Occipital lobe (tissue), 3 donors: ENCODE measurements at places on chromosomes 3 and 15. TPM values are rescaled to one million over a fixed set of nuclear protein-coding genes. Genes with fewer than 3 reads are reported as not detected.
A peak's percentile ranks its signal among the peaks of the same experiment; 100 is the strongest.

Gene PSTPIP1
- total RNA-seq, result 0.62 TPM

DNA sequence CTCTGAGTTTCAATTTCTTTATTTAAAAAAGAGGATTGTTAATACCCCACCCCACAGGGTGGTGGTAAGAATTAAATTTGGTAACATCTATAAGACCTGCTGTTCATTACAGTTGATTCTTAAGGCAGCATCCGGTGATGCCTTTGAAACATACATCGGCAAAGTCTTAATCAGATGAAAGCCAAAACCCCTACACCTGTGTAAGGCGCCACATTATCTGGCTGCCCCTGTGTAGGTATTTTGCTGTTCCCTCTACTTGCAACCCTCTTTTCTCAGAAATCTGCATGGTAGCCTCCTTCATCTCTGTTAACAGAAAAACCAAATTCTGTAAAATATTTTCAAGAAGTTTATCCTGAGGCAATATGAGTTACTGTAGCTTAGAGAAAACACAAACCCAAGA lies 90.0 kb downstream of the ST6GAL1 start:
- DNase-seq, result no peak

DNA sequence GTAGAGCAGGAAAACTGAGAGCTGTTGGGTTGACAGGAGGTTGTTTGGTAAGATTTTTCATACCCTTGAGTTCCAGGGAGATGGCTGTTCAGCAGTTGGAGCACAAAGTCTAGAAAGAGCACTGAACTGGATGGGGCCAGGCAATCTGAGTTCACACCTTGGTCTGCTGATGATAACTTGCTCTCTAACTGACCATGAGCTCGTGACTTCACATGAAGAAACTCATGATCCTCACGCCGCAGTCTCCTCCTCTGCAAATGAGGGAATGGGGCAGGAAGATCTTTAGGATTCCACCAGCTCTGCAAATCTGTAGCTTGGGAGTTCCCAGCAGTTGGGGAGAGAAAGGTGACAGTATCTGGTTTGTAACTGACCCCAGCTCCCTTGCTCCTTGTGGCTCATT lies 33.7 kb downstream of the CORO2B start:
- no peak for DNase-seq

Gene MAGI1
- total RNA-seq, result 49.4 TPM

DNA sequence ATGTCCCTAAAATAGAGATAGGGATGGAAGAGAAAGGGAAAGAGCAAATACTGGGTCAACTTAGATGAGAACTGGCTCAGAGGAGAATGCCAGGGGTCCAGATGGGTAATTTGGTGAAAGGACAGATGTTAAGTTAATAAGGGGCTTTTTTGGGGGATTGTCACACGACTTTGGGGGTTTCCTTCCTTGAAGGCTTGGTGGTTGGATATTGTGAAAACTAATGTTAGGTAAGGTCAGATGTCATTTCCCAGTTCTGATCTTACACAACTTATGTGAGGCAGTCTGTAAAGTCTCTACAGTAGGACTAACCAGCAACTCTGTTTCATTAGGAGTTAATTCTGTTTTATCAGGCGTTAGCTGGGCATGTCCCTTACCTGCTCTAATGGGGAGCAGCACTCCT lies 231.1 kb downstream of the NR2F2 start:
- DNase-seq, result no peak

Gene C2CD4A
- total RNA-seq, result 0.16 TPM

- DNase-seq, result no peak
These were observed 24.5 kb downstream of the RSRC1 start for GRCh38 chr3:158134363-158134762.

DNA sequence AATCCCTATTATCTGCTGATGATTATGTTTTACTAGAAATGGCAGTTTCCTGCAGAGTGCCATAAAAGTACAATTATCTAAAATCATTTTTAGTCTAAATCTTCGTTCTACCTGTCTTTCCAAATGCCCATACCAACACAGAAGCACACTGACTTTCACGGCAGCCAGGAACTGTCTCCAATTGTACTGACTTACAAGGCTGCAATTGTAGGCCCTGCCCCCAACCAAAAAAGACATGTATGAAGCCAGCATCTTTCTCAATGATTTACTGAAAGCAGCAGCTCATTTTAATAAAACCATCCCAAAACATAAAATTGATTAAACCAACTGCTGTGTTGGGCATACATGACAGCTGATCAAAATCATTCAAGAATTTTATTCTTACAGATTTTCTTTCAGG lies 119.0 kb downstream of the TBC1D5 start:
- no peak for DNase-seq

- no peak for DNase-seq
These were observed 340.1 kb downstream of the RORA start for GRCh38 chr15:60889006-60889405.

DNA sequence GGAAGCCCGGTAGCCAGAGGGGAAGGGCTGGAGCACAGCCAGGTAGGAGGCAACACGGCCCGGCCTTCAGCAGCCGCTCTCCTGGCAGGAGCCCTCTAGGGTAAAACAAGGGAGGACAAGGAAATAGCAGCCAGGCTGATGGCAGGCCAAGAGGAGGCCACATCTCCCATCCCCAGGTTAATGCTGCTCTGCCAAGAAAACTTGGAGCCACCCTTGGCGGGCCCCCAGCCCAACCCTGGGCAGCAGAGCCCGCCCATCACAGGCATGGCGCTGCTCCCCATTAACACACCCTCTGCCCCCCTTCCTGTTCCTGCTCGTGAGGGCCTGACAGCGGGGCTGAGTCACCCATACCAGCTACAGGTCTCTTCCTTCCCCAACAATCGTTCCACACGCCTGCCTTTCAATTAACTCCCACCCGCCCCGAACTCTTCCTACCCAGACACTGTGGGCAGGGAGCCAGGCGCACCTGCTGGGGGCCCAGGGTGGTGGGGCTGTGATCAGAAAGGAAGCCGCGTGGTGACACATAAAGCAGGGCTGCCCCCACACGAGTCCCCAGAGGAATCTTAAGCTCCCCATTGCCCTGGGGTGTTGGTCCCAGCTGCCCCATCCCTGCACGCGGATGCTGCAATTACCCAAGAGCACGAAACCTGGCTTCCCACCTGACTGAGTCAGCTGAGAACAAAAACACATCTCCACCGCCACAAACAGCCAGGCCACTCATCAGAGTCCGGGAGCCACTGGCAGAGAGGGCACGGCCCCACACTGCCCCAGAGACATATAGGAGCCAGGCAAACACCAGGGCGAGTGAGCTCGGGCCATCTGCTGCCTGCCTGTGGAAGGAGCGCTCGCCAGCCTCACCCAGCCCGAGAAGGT lies at the start of gene C15orf62:
C15orf62 (plus strand) TSS at position 707 of the 873 bp plus-strand sequence. CDS start 516 bp downstream, outside the sequence.
- peak; percentile 24 for DNase-seq

DNA sequence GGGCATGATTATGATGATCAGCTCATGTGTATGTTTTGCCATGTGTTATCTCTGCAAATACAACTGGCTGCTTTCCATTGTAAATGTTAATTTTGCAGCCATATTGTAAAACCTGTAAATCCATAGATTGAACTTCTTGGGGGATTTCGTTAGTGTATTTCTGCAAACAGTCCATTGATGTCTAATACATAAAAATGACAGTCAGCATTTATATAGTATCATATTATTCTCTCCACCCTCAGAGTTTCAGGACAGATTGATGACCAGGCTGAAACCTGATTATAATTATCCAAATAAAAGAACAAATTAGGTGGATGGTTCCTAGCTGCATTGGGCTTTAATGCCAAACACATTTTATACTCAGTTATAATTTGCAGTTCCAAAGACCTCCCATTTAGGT lies 276.8 kb downstream of the FEZF2 start:
- no peak for DNase-seq

Gene CHRD
- 11.4 TPM for total RNA-seq
